ENCODE measurements at places on chromosomes 4 and X.

DNA sequence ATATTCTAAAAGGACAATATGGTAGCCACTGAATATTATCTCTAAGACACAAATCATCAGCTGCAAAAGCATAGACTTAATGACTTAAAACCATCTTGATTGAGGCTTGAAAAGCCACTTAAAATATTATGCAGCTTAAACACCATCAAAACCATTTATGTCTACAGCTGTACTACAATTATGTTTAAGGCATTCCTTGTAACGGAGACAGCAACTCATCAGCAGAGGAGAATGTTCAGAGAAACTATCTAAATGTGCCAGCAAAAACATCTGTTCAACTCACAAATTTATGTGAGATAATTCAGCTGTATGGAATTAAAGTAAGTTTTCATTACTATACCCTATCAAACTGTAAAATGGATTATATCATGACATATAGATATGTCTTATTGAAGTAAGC is 147.9 kb upstream of the CTSO start:
- DNase-seq, result no peak

DNA sequence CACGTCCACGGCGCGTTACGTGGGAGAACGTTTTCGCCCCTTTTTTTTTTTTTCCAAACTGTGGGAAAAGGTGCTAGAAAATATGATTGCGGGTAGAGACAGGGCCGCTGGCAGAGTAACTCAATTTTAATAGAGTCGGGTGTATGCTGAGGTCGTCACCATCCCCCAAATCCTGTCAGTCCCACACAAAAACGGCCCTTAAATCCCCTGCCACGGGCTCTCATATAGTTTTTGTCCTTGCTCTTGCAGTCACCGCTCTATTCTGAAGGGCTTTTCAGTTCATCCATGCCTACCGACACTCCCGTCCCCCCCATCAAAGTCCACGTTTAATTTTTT is 796 bp upstream of the MED14 start:
- DNase-seq, result no peak

GRCh38 chr4:82906469-82906868 is 5.9 kb downstream of the THAP9 start:
- DNase-seq, result no peak

DNA sequence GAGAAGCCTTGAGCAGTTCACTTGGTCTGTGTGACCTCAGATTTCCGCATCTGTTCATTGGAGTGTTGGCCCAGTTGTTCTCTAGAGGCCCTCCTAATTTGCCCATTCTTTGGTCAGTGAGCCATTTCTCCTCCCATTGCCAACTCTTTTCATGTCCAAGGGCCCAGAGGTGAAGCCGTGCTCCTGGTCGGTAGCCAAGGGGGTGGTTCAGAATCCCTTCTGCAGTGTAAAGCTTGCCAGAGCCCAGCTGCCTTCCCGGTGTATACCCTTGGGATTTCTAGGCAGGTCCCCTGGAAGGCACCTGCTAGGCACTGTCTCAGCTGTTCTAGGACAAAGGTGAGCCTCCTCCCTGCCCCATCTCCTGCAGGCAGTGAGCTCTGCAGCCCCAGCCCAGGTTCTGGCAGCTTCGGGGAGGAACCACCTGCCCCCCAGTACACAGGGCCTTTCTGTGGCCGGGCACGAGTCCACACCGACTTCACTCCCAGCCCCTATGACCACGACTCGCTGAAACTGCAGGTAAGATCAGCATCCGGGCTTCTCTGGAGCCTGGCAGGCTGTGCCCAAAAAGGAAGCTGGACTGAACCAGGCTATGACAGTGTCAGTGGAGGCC is 12.3 kb downstream of the SASH3 start:
- no peak for DNase-seq

DNA sequence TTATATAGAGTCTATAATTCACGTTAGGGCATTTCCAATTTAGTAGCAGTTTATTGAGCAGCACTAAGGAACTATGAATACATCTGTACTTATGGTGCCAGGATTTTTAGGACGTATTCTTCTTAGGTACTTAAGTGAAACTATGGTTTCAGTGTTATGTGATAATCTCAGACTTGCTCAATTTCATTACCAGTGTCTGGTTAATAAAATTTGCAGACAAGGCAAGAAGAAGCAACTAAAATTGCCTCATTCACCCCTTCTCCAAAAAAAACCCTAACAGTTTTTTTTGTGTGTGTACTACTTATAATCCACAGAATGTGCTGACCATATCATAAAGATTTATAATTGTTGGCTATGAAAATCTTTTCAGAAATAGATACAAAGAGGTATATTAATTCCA is 6.0 kb upstream of the CXCL10 start:
- no peak for DNase-seq

DNA sequence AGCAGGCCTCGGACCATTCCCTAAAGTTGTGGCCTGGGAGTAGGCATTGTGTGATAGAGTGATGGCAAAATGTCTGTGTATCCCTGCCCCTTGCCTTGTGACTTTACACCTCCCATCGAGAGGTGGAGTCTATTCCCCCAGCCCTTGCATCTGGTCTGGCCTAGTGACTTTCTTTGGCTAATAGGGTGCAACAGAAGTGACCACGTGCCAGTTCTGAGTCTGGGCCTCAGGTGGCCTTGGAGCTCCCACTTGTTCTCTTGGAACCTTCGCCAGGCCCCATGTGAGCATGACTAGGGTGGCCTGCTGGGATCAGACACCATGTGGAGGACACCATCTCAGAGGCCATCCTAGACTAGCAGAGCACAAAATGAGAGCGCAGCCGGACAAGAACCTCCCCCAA is 3.9 kb upstream of the RNF4 start:
- DNase-seq, result no peak

DNA sequence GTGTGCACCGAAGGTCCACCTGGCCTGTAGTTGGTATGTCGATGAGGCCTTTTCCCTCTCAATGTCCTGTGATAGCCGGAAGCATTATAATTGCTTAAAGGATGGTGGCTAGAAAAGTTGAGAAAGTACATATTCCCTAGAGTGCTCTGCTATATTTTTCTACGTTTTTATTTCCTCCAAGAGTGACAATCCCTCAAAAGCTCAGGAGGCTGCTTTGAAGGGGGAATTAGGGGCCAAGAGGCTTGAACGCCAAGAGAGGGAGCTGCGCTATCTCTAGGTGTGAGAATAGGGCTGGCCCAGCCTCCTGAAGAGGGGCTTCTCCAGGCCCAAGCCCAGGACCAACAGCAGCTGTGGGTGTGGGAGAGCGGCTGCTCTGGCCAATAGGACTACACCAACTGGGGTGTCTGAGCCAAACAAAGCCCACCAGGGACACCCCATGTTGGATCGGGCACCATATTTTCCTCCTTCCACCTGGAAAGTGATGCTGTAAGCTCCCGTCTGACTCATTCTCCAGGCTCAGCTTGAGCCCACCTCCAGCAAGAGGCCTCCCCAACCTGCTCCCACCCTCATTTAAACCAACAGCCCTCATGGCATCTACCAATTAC is 124.0 kb downstream of the IRF2 start:
- DNase-seq, result no peak

- DNase-seq, result no peak
Measured at GRCh38 chr4:38497121-38497520, 166.9 kb upstream of the KLF3 start.

DNA sequence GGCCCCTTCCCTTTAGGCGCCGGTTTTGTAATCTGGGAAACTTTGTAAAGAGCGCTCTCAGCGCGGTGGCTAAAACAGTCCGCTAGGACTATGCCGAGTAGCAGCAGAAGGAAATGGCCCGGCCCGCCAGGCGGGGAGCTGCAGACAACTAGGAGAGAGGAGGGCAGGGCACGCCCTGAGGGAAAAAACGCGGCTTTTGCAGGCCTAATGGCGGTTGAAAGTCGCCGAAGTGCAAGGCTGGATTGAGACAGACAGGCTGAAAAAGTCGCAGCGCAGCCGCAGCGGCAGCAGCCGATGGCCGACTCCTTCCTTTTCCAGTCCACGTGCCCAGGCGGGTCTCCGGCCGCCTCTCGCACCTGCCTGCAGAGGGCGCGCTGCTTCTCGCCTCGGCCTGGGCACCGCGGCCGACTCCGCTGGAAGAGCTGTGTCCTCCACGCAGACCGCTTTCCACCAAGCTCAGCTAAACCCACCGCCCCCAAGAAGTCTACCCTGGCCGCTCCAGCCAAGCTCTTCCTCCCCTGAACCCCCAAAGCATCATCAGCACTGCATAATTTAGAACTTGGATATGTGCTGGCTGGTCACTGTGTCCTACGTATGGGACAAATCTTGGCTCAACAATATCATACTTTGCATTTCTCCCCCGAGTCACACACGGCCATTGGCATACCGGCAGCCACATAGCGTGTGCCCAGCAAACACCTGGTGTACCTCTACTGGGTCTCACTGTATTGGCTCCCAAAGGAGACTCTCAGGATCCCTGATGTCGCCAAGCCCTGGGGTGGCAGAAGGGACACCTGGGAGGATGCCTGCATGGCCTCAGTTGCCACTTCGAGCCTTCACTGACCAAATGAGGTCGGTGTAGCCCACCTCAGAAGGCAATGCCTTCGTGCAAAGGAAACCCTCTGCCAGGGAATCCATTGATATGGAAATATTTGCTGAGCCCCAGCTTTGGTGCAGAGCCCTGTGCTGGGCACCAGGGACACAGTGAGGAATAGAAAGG is 14.5 kb downstream of the SLC25A5 start:
- DNase-seq, result peak; percentile 47

GRCh38 chr4:83248486-83248885 is 36.1 kb downstream of the COQ2 start:
- DNase-seq, result no peak

DNA sequence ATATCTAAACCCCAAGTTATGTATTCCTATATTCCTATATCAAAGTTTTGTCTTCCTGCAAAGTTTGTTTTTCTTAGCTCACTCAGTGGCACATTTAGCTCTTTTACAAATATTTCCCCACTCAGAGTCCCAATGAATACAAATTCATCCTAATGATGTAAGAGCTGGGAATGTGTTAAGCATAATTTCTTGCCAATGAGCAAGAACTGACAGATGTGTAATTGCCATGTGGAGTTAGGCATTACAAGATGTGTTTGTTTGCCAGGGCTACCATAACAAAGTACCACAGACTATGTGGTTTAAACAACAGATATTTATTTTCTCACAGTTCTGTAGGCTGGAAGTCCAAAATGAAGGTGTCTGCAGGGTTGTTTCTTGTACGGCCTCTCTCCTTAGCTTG is 302.1 kb downstream of the KCTD8 start:
- DNase-seq, result no peak

DNA sequence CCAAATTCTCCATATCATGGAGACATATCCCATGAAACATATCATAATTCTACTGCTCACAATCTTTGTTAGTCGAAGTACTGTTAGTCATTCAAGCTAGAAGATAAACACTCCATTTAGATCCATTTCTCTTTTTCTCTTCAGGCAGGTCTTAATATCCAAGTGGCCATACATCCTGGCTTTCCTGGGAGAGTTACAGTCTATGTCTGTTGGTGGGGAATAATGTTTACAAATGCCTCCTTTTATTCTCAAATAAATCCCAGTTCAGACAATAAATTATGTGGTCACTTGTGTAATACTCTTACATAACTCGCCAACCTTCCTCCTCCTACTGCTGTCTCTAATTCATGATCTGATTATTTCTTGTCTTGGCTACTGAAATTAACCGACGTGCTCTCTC is 82.1 kb downstream of the VCX3B start:
- DNase-seq, result no peak

- DNase-seq, result no peak
Measured at GRCh38 chr4:180828455-180829018, 1414.7 kb upstream of the TENM3 start.

- no peak for DNase-seq
Measured at GRCh38 chr4:130359542-130359941, 1263.6 kb downstream of the C4orf33 start.

- no peak for DNase-seq
Measured at GRCh38 chr4:159673221-159673620, 570.3 kb downstream of the RAPGEF2 start.

- DNase-seq, result no peak
Measured at GRCh38 chrX:33086886-33087285, 124.5 kb downstream of the DMD start.

- DNase-seq, result no peak
Measured at GRCh38 chr4:8722556-8722955, 130.0 kb downstream of the CPZ start.

- no peak for DNase-seq
Measured at GRCh38 chr4:16659079-16659478, 239.4 kb downstream of the LDB2 start.

DNA sequence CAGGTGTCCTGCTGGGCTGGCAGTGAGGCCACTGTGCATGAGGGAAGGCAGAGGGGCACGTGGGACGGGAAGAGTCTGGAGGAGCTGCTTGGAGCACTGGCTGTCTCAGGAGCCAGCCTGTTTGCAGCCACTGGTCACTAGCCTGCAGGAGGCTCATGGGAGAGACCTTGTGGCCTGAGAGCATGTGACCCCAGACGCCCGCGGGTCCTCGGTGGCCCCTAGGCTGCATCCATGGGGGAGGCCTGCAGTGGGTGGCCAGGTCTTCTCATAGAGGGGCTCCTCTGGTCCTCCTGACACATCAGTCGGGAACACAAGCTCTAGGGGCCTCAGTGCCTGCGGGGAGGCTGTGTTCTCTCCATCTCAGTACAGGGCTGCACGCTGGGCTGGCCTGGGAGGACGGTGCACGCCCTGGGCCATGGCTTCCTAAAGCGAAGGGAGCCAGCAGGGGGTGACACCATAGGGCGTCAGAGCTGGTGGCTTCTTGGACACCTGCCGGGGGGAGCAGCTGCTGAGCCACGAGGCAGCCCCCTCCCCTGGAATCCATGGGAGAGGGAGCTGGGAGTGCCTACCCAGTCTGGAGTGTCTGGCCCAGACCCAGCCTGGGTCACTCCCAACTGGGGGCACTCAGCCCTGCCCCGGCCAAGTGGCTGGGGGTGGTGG is 12.3 kb downstream of the NAT8L start:
- DNase-seq, result no peak

- no peak for DNase-seq
Measured at GRCh38 chrX:49934148-49934547, 11.8 kb downstream of the CLCN5 start.

- DNase-seq, result no peak
Measured at GRCh38 chr4:110959041-110959643, 336.3 kb upstream of the PITX2 start.

GRCh38 chr4:3786196-3786869 is 20.1 kb downstream of the ADRA2C start:
- DNase-seq, result no peak

DNA sequence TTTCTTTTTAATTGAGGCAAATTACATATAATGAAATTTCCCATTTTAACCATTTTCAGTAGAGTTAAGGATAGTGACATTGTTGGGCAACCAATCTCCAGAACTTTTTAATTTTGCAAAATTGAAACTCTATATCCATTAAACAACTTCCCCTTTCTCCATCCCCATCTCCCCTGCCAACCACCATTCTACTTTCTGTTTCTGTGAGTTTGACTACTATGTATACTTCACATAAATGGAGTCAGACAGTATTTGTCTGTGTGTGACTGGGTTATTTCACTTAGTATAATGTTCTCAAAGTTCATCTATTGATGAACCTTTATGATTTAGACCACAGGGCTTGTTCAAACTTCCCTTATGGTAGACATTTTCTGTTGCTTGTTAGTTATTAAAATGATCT is 364.5 kb upstream of the MAD2L1 start:
- DNase-seq, result no peak

- no peak for DNase-seq
Measured at GRCh38 chr4:167890226-167890625, 202.1 kb upstream of the ANXA10 start.
